ENCODE measurements at places on chromosomes 6 and 20.
A peak's percentile ranks its signal among the peaks of the same experiment; 100 is the strongest.

DNA sequence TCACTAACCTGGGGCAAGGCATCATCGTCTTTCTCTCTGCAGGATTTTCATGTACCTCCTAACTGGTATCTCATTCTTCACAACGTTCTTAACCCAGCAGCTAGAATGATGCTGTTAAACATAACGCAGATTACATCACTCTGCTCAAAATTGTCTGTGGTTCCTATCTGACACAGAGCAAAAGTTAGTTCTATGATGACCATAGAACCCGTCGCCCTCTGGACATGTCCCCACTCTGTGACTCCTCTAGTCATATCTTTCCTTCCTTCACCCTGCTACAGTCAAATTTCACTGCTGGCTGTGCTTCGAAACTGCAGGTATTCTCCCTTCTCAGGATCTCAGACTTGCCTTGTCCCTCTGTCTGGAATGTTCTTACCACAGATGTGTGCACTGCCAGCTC is 87.4 kb upstream of the TPD52L1 start:
- DNase-seq: no peak

- DNase-seq: no peak
Observed at GRCh38 chr20:23042270-23042669, 7.2 kb downstream of the SSTR4 start.

DNA sequence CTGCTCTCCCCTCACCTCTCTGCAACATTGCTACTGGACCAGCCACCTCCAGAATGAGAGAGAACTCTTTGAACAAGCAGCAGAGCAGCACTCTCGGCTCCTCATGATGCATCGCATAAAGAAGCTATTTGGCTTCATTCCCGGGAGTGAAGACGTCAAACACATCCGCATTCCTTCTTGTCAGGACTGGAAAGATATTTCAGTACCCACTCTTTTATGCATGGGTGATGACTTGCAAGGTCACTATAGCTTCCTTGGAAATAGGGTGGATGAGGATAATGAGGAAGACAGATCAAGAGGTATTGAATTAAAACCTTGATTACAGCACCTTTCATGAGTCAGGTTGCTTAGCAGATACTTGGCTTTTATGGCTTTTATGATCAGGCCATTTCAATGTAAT is 4.3 kb downstream of the CALHM4 start:
- no peak for DNase-seq

DNA sequence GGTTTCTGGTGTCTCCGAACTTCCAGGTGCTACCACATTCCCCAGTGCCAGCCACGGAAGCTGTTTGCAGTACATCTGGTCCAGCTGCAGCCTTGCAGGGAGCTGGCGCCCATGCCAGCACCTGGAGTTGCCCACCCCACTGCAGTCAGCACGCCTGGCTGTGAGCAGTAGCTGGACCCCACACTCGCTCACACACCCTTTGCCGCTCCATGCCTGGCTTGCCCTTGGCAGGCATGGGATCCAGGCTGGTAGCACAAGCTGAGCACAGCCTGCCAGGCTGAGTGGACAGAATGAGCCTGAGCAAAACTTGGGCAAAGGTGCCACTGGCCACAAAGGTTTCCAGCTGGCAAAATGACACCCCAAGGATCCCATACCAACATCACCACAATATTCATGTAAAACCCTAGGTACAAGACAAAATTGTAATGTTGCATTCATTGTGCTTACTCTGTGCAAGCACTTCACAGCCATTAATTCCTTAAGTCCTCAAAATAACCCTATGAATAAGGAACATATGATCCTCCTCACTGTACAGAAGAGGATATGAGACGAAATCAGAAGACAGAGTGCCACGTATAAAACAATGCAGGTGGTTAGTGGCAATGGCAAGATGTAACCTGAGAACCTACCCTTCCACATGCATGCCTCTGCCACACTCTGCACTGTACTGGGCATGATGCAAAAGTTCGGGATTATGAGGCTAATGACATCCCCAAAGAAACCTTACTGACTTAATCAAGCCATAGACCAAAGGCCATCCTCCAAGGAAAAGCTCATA is 18.3 kb downstream of the KIF16B start:
- no peak for DNase-seq

GRCh38 chr6:123402052-123402451 is 234.7 kb downstream of the TRDN start:
- DNase-seq: no peak

DNA sequence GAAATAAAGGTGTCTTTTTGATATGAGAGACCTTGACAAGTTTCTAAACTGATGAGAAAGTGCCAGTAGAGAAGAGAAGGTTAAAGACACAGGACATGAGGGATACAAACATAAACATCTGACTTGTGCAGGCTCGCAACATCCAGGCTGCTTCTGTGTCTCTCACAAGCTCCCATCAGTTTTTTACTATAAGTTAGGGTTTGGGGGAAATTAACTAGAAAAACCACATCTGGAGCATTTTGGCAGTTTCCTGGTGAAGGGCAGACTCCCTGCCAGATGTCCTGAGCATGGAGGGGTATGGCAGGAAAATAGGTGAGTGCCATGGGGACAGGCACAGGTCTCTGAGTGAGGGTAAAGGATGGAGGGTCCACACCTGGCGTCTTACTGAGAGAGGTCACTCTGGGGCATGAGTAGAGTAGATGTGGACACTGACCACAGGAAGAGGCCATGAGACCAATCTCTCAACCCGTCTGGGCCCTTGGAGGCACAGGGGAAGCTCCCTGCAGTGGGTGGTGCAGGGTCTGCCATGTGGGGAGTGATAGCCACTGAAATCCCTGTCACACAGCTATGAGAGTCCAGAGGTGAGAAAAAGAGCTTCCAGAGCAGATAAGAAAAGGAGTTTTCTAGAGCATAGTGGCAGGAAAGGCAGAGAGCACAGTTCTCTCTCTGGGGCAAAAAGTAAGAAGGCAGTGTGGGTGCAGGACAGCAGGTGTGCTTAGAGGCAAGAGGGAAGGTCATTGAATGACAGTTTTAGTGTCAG is 193.3 kb upstream of the SYNDIG1 start:
- DNase-seq: no peak

- peak; percentile 26 for DNase-seq
Observed at GRCh38 chr20:17530716-17531664, at the start of gene BFSP1. BFSP1 (minus strand) TSS chr20:17531379; CDS start chr20:17531329, 50 bp downstream.

DNA sequence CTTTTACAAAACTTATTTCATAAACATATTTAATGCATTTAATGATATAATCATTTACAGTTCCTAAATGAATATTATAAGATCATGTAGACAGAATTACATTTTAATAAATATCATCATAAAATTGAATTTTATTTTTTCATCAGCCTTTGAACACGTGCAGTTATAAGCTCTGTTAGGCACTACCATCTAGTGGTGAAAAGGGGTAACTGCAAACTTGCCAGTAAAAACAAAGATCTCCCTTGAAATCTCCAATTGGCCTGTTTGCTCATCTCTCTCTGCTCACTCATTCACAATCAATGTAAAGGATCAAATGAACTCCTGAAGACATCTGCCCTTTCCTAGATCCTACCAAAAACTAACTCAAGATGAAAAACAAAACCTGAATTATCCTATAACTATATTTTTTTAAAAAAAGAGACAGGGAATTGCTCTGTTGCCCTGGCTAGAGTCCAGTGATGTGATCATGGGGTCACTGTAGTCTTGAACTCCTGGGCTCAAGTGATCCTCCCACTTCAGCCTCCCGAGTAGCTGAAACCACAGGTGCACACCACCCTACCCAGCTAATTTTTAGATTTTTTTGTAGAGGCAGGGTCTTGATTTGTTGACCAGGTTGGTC is 31.7 kb downstream of the SAMHD1 start:
- no peak for DNase-seq

GRCh38 chr6:164021589-164022250 is 607.2 kb downstream of the QKI start:
- no peak for DNase-seq

Data from CD4-positive, alpha-beta T cell treated with Interleukin-4 for 1 hour (primary cell).